Tongue (tissue), 3 donors: ENCODE measurements at places on chromosomes 4 and X.

- no peak for DNase-seq
These were observed 12.7 kb downstream of the MSANTD1 start for GRCh38 chr4:3261411-3262207.

GRCh38 chrX:136867096-136867491 lies 13.4 kb downstream of the RBMX start:
- DNase-seq, result peak; percentile 37

GRCh38 chr4:148216866-148217814 lies 225.1 kb downstream of the NR3C2 start:
- DNase-seq, result no peak

DNA sequence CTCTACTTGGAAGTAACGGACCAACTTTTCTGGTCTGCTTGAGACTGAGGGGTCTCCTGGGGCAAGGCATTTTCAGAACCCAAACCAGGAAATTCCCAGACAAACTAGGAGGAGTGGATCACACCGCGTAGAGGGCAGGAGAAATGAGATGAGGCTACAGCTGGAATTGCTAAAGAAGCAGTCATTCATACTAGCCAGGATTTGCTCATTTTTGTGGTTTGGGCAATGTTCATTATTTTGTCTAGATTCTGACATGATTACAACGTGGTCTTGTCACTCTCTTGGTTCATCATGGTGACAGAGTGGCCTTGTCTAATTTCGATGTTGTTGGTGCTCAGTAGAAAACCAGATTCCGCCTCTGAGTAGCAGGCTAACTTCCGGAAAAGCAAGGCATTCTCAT lies 63.2 kb downstream of the BANK1 start:
- no peak for DNase-seq

- peak; percentile 2 for DNase-seq
These were observed 3.1 kb downstream of the POU3F4 start for GRCh38 chrX:83511208-83511607.

- DNase-seq, result no peak
These were observed 691.4 kb downstream of the PCDH7 start for GRCh38 chr4:31411565-31411964.

DNA sequence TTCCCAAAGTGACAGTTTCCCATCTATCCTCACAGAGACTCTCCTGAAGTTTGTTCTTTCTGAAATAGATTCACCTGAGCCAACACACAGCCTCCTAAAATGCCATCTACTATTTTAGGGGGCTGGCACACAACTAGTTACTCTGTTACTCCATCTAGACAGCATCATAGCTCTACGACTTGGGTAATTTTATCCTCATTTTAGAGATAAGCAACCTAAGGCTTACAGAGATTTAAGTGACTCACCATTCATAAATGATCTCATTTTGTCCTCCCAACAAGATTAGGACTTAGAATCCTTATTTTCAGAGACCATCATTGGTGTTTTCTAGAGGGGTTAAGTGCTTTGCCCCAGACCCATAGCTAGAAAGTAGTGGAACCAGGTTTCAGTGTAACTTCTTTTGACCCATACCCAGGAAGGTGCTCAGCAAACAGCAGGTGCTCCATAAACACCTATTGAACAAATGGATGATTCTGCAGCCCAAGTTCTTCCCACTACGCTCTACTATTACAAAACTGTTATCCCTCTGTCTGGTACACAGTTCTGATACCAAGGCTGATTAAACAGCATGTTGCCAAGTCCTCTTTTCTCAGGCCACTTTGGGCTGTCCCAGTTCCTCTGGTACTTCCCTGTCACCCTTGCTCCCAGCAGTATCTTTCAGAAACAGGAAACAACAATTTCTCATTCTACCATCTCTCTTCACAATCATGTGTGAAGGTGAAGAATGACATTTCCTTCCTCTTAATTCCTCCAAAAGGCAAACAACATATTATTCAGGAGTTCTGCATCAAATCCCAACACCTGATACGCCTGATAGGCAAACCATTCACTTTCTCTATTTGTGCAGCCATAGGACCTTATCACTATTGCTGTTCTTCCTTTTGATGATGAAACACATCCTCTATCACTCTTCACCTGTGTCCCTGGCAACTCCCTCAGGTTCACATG lies 304.7 kb upstream of the TAPT1 start:
- no peak for DNase-seq

DNA sequence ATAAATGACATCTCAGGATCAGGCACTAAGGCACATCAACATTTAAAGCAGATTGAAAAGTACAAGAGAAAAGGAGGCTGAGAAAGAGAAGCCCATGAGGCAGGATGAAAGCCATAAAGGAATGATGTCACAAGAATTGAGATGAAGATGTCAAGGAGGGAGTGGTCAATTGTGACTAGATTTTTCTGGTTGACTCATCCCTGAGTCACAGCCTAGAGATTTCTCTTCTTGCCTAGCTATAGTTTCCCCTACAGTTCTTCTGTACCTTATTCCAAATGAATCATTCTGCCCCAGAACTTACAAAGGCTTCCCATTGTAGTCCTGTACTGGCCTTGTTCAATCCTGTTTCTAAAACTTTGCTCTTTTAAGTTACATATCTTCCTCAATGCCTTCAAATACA lies 3.4 kb upstream of the USP53 start:
- DNase-seq, result no peak

DNA sequence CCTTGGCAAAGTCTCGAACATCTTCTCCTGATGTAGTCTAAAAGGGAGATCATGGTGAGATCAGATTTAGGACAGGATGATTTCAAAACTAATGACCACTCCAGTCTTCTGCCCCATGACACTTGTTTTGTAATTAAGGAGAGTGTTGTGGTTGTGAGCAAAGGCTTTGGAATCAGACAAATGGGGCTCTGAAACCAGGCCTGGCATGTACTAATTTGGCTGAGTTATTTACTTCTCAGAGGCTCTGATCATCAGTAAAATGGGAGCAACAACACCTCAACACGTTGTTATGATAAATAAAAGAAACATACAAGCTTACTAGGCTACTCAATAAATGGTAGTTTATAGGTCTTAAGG lies 106.9 kb upstream of the FTHL17 start:
- DNase-seq, result no peak

GRCh38 chr4:101009471-101009870 lies 337.9 kb downstream of the PPP3CA start:
- no peak for DNase-seq

DNA sequence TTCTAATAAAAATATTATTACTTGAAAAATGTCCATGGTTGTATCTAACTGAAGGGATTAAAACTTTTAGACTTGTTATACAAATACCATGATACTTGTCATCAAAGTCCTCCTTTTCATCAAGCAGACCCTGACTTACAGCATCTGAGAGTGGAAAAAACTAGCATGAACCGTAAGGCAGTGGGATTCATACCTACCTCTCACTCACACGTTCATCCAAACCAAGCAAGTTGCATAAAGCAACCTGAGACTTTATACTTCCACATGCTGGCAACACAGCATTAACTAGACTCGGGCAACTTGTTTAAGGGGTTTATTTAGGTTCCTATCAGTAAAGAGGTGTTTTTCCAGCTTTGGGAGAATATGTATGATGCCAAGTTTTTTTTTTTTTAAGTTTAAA lies 22.6 kb upstream of the TLR7 start:
- no peak for DNase-seq

DNA sequence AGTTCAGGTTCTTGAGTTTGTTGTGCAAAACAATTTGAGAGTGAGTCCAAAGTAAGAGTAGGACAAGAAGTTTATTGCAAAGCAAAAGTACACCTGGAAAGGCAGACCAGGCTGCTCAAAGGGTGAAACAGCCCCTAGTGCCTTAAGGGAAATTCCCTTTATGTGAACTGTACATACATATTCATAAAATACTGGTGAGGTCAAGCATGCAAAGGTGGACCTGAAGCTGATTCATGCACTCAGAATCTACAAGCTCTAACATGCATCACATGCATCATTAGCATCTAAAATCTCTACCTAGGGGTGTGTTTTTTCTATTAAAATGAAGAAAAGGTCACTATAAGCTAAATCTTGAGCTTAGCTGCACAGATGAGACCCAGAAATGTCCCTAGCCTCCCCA lies 266.9 kb downstream of the SPATA18 start:
- DNase-seq, result no peak

DNA sequence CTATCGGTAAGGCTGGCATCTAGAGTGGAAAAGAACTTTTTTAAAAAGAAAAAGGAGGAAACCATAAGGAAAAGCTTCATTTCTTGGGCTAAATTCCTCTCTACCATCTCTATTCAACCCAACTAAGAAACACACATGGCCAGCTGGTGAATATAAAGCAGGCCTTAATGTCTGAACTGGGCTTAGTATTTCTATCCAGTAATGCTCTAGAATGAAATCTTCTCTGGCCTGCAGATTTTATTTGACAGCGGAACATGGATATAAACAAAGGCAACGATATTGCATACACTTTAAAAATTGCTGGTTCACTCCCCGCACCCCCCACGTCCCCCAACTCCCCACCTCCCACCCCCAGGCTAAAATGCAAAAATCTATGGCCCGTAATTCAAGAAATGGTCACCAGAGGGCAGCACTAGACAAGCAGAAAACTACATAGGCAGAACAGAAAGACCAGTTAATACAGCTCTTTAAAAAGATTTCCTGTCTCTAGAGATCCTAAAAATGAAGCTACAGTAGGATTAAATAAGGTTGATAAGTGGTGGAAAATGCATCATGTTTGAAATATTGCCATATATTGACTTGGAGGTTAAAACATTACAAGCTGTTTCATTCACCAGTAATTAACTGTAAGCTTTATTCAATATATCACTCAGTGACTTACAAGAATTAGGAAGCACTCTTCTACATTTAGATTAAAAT lies 155.2 kb upstream of the GALNT7 start:
- peak; percentile 76 for DNase-seq

- no peak for DNase-seq
These were observed 22.3 kb upstream of the EMCN start for GRCh38 chr4:100540131-100540530.

DNA sequence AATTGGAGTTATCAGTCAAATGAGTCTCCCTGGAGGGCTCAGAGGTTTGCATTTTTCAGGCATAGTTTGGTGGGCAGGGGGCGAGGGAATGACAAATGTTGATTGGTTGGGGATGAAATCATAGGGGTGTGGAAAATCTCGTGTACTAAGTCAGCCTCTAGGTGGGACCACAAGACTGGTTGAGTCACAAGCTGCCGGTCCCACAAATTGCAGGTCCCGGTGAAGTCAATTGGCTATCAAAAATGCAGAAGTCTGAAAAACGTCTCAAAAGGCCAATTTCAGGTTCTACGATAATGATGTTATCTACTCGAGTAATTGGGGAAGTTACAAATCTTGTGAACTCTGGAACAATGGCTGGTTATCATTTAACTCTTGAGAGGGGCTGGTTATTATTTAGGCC lies 98.8 kb upstream of the DHX15 start:
- DNase-seq, result no peak

GRCh38 chr4:2626231-2626630 lies 89.8 kb downstream of the FAM193A start:
- DNase-seq, result no peak

GRCh38 chr4:127732623-127733328 lies 2.6 kb downstream of the SLC25A31 start:
- DNase-seq, result peak; percentile 62

DNA sequence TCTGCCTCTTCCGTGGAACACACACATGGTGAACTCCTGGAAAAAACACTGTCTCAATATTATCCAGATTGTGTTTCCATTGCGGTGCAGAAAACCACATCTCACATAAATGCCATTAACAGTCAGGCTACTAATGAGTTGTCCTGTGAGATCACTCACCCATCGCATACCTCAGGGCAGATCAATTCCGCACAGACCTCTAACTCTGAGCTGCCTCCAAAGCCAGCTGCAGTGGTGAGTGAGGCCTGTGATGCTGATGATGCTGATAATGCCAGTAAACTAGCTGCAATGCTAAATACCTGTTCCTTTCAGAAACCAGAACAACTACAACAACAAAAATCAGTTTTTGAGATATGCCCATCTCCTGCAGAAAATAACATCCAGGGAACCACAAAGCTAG lies 87.9 kb downstream of the TET2 start:
- DNase-seq, result no peak

DNA sequence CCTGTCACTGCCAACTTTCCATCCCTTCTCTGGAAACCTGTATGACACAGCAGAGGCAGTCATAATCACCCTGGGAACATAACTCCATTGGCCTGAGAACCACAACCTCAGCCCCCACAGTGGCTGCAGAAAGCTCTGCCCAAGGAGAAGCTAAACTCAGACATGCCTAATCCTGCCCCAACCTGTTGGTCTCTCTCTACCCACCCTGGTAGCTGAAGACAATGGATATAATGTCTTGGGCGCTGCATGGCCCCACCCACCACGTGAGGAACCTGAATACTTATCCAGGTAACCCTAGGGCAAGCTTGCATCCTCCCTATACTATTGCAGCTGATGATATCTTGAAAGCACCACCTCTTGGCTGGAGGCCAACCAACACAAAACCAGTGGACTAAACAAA lies 225.2 kb downstream of the TEX13C start:
- DNase-seq, result no peak

DNA sequence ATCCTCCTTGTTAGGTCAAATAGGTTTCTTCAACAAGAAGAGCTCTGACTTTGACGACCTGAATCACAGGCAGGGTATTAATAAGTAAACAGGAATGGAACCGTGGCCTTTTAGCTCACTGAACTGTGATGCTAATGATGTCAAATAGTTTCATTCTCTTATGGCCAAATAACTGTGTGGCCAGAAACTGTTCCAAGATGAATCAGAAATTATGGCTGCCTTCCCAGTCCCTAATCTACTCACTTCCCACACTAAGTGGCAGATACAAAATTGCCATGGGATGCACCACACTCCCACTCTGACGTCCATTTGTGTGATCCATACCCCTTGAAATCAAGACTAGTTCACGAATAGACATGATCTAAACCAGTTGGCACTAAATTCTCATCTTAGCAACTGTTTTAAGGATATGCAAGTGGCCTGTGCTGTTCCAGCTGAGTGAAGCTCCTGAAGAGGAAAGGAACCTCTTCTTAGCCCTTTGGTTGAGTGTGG lies 455.4 kb downstream of the IL15 start:
- DNase-seq, result no peak

- DNase-seq, result no peak
These were observed 79.2 kb upstream of the DDIT4L start for GRCh38 chr4:100269446-100269845.

DNA sequence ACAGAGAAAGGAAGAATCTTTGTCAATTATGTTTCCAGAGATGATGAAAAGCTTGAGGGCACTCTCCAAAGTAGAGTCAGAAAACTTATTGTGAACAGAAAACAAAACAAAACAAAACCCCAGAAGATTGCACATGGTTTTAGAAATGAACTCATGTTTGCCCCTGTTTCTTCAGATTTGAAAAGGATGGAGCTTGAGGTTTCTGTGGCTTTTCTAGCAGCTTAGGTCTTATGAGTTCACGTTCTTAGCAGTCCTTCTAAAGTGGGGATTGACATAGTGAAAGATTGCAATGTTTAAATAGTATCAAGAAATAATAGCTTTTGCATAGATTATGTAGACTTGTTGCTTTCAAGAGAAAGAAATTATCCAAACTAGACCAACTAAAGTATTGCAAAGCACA lies 421.8 kb downstream of the GBA3 start:
- DNase-seq, result no peak

- no peak for DNase-seq
These were observed 9.2 kb upstream of the SYNPO2 start for GRCh38 chr4:118879409-118879808.

GRCh38 chrX:487836-488235 lies 101.1 kb upstream of the PPP2R3B start:
- no peak for DNase-seq

- DNase-seq, result no peak
These were observed 118.8 kb upstream of the PCDH18 start for GRCh38 chr4:137651128-137651527.
